ENCODE measurements at places on chromosomes 11 and 22.

- no peak for DNase-seq
These were observed 31.3 kb upstream of the GNB1L start for GRCh38 chr22:19885841-19886592.

- DNase-seq: no peak
These were observed 238.9 kb downstream of the BRD1 start for GRCh38 chr22:49588739-49589138.

DNA sequence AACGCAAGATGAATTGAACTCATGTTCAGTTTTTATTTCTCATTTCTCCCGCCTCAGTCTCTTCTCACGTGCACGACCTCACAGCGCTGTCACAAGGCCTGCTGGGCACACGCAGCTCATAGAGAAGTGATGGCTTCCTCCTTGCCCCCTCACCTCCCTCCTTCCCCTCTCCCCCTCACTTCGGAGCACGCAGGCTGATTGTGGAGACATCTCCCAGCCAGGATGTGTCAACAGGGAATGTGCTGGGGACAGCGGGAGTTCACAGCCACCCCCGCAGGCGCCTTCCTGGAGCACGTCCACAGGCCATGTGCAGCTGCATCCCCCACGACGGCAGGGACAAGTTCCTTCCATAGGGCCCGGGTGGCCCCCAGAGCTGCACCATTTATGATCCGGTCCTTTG lies 29.1 kb upstream of the KRTAP5-6 start:
- DNase-seq: no peak

DNA sequence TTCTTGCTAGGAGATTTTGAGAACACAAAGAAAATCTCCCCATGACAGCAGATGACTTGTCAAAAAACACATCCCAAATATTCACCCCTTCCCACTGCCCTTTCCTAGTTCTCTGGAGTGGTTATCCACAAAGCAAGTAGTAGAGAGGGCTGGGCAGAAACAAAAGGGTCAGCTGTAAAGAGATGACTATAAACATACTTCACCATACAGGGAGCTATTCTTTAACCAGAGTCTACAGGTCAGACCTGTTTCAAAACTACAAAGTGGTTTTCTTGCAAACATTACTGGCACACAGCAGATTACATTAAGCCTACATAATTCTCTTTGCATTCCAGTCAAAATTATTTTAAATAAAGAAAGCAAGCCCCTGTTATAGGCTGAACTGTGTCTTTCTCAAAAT lies 47.7 kb upstream of the NFRKB start:
- DNase-seq: no peak

- no peak for DNase-seq
These were observed 48.1 kb upstream of the CWF19L2 start for GRCh38 chr11:107505647-107506225.

- no peak for DNase-seq
These were observed 26.7 kb upstream of the TOLLIP start for GRCh38 chr11:1335811-1336761.

GRCh38 chr11:87456499-87456898 lies 418.8 kb downstream of the TMEM135 start:
- DNase-seq: no peak

DNA sequence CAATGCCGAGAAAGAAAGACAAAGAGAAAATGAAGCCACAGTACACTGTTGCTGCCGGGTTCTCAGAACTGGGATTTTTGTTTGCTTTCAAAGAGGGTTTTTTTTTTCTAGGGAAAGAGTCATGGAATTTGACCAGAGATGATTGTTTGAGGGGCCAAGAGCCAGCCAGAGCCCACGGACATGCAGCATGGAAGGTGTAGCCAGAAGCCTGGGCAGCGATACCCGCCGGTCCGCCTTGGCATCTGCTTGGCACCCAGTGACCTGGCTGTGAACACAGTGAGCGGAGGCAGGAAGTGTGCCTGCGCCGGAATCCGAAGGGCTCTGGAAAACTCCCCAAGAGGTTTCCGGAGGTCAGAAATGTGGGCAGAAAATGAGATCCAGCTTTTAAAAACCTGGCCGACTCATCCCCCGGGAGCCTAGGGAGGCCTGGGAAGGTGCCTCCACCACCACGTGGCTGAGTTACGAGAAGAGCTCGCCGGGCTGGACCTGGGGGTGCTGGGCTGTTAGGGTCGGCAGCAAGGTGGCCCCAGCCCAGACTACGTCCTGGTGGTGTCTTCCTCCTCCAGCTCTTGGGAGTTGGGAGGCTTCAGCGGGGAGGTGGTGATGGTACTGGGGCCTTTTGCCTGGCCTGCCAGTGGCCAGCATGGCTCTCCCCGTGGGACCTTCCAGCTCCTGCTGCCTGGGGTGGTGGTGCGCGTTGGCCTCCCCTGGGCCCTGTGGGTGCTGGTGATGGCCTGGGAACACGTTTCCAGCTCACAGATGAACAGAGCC lies 61.6 kb upstream of the PPARA start:
- DNase-seq: no peak

Measured in stimulated activated CD4-positive, alpha-beta T cell treated with anti-CD3 and anti-CD28 coated beads, Interleukin-1b, Interleukin-23, amount 100 ng/mL, for 1 hour (primary cell).